ENCODE measurements at places on chromosomes 1 and 21. TPM values are rescaled to one million over a fixed set of nuclear protein-coding genes. Genes with fewer than 3 reads are reported as not detected.

Gene CORT
- polyA plus RNA-seq = 1.5 TPM

Gene SLC25A34
- polyA plus RNA-seq = 2.7 TPM

Gene TCHH
- not detected for polyA plus RNA-seq

Gene CACYBP
- polyA plus RNA-seq = 132 TPM

DNA sequence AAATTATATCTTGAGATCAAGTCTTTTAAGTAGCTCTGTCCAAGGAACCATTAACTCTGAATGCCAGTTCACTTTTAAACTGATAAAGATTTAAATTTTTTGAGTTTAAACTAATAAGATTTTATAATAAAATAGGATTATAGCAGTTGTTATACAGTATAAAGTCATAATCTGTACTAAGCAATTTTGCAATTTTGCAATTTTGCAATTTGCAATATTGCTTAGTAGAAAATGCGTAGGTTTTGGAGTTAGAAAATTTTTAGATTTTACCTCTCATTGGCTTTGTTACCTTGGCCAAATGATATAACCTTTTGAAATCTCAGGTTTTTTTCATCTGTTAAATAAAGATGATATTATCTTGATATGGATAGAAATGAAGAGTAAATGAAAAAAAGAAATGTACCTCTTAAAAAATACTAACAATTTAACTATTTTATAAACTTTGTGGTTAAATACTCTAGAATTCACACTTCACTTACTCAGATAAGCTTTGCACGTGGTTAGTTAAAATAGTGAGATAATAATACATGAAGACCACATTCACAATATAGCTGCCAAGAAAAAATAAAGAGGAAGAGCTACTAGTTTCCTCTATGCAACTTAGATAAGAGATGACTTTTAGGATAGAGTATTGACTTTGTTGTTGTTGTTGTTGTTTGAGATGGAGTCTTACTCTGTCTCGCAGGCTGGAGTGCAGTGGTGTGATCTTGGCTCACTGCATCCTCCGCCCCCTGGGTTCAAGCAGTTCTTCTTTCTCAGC lies 13.9 kb downstream of the CCDC18 start:
- no peak for DNase-seq

DNA sequence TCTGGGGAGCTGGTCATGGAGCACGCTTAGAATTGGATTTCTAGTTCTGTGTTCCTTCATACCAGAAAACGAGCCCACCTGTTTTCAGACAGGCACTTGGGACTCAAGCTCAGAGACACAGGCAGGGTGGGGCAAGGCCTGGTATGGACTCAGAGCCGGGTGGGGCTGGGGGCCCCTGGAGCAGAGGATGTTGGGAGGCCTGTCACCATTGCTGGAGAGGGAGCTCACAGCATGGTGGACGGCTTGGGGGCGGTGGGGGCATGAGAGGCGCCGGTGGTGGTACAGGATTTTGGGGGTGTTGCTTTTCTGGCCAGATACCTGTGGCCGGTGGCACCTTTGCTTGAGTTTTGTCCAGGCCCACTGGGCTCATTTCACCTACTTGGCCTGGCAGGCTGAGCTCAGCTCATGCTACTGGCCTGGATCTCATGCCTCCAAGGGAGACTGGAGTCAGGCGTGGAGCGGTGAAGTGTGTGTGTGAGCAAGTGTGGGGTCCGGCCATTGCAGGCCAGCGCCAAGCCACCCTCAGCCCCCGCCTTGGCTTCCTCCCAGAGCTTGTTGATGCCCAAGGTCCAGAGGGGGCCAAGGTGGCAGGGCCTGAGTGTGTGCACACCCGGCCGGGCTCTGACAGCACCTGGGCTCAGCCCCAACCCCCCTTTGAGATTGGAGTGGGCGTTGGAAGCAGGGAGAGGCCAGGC lies 8.7 kb downstream of the SLX9 start:
- no peak for DNase-seq

- DNase-seq = no peak
Measured at GRCh38 chr21:27831816-27832569, 865.1 kb upstream of the ADAMTS5 start.

- DNase-seq = no peak
Measured at GRCh38 chr21:16976193-16976592, 536.6 kb upstream of the CXADR start.

DNA sequence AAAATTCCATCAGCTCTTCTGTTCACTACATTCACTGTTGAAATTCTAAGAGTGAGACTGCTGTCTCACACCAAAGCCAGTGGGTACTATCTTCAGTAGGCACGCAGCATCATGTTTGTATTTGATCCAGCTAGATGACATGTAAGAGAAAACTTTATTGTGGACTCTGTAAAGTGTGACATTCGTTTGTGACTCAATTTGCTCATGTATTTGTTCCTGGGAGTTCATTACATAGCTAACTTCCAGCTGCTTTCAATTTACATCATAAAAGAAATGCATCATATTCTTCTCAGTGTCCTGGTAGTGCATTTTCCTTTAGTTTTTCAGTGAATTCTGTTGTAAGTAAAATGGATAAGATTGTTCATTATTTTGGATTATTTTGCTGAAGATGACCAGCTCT lies 31.4 kb downstream of the CTH start:
- DNase-seq = no peak

DNA sequence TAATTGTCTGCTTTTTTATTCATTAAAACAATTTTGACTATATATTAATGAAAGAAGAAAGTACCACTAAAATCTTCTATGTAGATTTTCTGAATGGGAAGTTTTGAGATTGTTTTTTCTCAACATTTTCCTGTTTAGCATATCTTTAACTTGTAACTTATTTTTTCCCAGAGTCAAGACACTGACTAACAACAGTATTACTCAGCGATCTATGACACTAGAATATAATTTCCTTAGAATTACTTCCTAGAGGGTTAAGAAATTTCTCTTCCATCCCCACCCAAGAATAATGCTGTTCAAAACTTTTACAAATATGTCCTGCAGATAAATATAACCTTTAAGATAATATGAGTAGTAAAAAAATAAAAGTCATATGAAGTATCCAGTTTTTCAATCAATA lies 218.2 kb upstream of the NR5A2 start:
- DNase-seq = no peak

DNA sequence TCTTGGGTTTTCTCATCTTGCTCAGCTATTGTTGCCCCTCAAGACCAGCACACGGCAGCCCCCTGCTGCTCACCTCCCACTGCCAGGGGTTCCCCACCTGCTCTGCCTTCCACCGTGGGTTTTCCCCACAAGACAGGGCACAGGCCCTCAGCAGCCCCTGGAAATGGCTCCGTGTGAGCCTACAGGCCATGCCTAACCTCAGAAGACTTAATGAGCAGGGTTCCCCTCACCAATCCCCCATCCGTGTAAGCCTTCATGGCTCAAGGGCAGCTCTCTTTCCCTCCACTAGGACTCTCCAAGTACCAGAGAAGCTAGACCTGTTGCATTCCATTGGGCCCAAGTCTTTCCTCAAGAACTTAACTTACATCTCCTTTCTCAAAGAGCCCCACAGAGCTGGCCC lies 18.4 kb upstream of the RCAN3 start:
- no peak for DNase-seq

DNA sequence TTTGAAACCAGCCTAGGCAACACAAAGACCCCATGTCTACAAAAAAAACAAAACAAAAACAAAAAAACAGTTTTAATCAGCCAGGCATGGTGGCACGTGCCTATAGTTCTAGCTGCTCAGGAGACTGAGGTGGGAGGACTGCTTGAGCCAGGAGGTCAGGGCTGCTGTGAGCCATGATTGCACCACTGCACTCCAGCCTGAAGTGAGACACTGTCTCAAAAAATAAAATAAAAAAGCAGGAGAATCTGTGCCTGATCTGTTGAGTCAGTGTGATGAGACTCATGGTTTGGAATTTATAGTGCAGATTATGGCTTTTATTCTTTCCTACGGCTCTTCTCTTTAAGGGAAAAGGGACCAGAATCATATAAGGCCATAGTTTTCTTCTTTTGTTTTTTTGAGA lies 16.5 kb downstream of the TRIT1 start:
- DNase-seq = no peak

DNA sequence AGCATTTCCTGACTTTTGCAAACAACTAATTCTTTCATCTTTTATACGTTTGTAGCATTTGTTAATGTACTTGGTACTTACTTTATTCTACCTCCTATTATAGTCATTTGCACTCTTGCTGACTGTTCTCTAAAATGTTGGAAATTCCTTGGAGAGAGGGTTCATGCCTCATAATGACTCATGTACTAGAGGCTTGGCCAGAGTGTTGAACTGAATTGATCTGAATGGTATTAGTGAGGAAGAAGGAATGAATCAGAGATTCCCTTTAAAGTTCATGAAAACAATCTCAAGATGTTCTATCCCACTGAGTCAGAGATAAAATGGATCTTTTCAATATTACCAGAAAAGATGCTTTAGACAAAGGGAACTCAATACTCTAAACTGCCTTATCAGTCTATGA lies 383.4 kb downstream of the SEC16B start:
- DNase-seq = no peak

DNA sequence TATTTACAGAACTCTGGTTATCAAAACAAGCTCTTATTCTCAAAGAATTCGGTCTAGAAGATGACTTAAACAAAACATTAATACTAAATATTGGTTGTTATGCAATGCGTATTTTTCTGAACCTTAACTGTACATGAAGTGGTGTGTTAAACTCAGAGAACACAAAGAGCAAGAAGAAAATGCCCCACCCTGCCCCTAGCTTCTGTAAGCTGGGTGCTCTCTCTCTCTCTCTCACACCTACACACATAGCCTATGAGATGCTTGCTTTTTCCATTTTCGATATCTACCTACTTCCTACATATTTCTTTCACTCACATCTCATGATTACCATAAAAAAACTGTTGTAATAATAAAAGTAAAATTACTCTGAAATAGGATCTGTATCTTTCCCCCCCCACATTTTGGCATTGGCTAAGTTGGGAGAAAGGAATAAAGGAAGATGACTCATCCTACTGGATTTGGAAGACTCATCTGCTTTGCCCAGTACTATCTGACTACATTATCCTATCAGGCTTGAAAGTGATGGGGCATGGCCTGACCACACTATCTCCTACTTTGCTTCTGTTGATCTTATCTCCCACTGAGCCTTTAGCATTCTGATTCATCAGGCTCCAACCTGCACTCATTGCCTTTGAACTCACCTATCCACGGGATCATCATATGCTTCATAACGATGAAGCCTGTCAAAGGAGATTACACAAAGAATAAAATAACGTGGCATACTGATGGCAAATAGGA lies 2.9 kb downstream of the CRYZ start:
- no peak for DNase-seq

GRCh38 chr1:87941337-87941946 lies 612.8 kb downstream of the LMO4 start:
- DNase-seq = peak; percentile 33

DNA sequence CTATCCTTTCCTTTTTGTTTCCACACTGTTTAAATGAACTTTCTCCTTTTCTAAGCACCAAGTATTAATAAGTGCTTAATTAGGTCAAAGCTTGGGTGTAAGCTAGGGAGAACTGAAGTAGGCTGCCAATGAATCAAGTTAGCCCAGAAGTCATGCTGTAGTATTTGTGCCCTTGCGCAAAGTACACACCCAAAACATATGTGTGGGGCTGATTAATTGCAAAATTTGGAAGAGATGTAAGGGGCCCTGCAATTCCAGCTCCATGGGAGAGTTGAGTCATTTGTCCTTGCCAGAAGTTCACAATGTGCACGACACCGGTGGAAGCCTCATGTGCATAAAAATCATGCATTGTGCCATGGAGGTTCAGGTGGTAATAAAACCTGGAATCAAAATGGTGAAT lies 18.6 kb upstream of the NTNG1 start:
- DNase-seq = no peak

- DNase-seq = no peak
Measured at GRCh38 chr1:43901196-43901961, 32.2 kb upstream of the ARTN start.

DNA sequence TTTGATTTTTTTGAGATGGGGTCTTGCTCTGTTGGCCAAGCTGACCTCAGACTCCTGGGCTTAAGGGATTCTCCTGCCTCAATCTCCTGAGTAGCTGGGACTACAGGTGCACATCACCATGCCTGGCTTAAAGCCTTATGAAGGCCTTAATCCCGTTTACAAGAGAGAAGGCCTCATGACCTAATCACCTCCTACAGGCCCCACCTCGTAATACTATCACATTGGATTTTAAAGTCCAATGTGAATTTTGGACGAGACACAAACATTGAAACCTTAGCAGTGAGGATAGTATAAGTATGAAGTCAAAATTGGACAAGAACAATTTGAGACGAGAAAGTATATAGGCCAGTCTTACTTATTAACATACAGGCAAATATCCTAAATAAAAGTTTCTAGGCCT lies 73.9 kb downstream of the MAST2 start:
- no peak for DNase-seq

DNA sequence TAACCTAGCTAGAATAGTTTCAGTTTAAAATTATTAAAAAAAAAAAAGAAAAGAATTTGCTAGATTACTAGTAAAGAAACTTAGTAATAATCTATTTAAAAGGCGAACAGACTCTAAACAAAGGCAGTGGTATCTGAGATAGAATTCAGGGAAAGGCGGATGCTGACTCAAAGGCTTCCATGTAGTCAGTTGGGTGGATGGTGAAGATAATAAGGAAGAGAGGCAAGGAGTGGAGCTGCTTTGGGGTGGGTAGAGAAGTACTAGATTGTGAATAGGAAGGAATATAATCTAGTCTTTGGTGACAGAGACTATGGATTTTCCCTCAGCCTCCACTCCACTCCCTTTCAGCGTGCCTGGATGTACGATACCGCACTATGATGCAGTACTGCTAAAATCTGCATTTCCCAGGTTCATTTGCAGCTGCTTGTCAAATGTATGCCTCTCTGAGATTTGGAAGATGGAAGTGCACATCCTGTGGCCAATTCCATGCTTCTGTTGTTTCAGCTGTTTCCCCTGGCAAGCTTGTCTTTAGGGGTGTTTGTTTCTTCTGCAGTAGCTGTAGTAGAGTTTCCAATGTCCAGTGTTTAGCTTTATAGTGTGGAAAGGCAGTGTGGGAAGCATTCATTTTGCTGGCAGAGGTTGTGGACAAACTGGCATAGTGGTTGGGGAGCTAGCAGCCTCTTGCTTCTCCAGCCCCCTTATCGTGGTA lies 184.6 kb upstream of the NRIP1 start:
- no peak for DNase-seq

DNA sequence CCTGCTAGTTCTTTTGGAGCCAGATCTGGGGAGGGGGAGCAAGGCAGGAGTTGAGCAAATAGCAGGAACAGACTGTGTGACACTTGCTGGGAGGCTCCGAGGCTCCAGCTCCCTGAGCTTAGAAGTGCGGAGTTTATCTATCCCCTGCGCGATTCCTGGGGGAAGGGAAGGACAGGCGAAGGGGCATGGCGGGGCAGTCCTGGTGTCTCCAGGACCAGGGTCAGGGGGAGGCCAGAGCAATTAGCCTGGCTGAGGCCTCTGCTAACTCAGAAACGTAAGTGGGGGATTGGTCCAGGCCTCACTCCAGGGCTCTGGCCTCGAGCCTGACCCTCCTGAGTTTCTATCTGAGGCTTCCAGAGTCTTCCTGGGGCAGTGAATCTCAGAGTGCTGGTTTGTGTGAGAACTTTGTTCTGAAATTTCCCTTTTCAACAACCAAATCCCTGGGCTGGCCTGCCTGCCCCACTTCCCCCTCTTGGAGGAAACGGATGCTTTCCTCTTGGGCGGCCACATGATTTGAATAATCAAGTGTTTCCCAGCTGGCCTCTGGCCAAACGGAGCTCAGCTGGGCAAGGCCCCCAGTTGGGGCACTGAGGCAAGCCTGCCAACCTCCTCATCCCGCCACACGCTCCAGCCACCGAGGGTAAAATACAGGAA lies 15.6 kb downstream of the ALPL start:
- DNase-seq = no peak
